ENCODE measurements at places on chromosomes 4 and X.

GRCh38 chrX:33415459-33415858 lies 204.1 kb upstream of the DMD start:
- DNase-seq: no peak

DNA sequence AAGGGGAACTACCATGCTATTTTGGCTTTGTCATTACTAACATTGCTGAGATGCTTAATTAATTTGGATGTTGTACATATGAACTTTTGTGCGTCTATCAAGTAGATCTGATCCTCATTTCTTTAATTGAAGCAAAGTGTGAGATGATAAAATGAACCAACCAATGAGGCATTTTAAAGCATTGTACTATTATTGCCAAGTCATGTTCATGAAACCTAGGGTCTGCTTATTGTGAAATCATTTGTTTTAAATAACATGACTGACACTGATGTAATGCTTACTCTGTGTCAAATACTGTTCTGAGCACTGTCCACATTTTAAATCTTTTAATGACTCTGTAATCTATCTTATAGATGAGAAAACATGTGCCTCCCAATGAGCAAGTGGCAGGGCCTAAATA lies 57.7 kb downstream of the C4orf33 start:
- no peak for DNase-seq

DNA sequence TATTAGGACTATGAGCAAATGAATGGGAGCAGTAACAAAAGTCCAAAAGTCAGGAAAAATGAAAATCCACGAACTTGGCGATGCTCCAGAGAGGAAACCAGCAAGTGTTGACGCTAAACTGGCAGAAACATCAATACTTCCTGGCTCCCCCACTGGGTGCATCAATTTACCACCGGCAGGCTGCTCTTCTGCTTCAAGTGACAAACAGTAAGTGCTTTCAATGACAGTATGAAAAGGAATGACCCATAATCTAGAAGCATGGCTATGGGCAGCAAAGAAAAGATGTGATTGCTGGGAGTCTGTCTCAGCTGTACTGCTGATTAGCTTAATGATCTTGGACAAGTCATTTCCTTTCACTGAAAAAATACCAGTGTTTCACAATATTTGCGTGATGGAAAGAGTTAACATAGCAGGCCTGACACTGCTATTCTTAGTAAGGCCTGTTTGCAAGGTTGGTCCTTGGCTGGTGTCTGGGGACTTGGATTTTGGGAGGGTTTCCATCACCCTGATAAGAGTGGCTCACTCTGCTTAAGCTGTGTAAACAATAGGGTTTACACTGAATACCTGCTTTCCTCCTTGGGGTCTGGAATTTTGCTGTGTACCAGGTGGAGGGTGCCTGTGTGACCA lies 8.7 kb downstream of the ATP11C start:
- no peak for DNase-seq

DNA sequence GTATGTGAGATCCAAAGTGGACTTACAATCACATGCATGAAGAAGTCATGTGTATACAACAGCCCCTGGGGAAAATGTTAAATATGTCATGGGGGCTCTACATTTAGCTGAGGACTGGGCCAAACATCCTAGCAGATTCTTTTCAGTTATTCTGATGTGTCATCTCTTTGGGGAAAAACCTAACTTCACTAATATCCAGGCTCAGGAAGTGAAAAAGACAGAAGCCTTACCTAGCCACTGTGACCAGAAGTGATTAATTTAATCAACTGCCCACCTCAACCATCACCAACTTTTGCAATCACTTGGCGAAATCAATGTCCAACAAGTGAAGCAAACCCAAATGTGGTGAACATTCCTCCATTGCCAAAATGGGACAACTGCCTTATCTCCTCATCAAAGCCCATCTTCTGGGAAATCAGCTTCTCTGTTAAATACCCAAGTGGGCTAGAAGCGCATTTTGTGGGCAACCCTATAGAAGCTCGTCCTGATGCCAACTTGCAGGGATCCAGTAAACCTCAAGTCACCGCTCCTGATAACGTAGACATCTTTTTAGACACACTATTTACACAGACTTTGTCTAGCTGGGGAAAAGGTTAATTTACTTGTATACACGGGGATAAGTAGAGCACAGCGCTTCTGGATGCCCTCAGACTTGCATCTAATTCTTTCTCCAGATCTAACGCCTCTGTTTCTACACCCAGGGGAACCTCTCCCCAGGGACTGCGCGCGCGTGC lies 1.4 kb upstream of the HHIP start:
- no peak for DNase-seq

DNA sequence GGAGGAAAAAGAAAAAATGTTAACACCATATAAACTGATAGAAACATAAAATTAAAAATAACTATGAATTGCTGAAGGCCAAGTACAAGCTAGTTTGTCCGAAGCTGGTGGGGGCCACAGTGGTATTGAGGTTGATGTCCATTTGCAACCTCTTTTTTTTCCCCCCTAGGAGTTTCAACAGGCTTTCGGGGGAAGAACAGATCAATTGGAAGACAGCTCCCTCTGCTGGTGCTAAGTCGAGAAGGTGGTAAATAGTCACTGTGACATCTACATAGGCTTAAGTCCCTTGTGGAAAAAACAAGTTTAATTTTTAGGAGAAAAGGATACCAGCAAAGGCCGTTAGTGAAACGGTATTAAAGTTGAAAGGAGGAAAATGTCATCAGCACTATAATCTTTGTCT lies 115.7 kb upstream of the ZXDA start:
- peak; percentile 2 for DNase-seq

- DNase-seq: no peak
Observed at GRCh38 chr4:6152869-6153705, 47.3 kb downstream of the JAKMIP1 start.

- no peak for DNase-seq
Observed at GRCh38 chr4:140078366-140078765, 75.6 kb downstream of the MAML3 start.

- no peak for DNase-seq
Observed at GRCh38 chr4:25160714-25161592, 704 bp upstream of the SEPSECS start.

DNA sequence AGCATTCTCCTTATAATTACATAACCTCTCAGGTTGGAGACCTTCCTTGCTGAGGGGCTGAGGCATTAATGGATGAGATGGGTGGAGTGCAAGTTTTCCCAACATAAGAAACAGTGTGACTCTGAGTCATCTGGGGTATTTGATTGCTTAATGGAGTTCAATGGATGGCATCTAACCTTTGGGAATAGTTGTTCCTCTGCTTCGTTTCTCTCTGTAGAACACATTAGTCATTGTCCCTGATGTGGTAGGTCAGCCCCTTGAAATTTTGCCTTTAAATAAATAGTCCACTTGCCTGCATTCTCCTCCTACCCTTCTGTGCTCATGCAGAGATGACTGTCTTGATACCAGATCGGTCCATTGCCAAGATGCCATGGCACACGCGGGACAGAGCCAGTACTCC lies 38.6 kb downstream of the SLITRK2 start:
- DNase-seq: no peak

- DNase-seq: no peak
Observed at GRCh38 chrX:130896026-130896425, 7.0 kb downstream of the ENOX2 start.

GRCh38 chrX:149286940-149287349 lies 218.2 kb downstream of the IDS start:
- DNase-seq: no peak

DNA sequence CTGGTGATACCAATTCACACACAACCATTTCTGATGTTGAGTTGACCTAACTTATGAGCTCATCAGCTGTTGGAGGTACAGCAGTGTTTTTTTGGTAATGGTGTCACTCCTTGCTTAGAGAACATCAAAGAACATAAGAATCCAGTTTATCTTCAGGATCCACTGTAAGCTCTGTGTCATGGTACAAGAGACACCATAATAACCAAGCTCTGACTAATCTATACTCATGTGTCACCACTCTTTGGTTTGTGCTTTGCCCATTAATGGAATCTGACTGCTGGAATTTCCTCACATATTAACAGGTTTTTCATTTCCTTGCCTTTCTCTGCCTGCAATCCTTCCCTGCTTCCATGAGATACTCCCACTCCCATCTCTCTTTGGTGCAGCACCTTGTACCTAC lies 735.1 kb upstream of the LCORL start:
- no peak for DNase-seq

DNA sequence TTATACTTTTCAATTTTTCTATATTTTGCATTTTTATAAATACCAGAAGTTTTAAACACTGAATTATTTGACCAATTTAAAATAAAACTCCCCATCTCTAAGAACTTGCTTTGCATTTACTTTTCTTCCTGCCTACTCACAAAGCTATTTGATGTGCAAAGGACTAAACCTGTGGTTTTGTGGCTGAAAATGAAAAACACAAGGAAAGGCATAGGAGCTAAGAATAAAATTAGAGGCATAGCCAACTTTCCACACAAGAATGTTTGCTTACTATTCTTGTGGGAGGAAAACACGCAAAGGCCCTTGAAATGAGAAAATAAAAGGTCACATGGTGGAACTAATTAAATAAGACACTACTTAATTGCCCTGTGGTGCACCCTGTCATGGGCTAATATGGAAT lies 221.2 kb downstream of the KLHL13 start:
- no peak for DNase-seq
